ENCODE measurements at places on chromosomes 7 and 10.

DNA sequence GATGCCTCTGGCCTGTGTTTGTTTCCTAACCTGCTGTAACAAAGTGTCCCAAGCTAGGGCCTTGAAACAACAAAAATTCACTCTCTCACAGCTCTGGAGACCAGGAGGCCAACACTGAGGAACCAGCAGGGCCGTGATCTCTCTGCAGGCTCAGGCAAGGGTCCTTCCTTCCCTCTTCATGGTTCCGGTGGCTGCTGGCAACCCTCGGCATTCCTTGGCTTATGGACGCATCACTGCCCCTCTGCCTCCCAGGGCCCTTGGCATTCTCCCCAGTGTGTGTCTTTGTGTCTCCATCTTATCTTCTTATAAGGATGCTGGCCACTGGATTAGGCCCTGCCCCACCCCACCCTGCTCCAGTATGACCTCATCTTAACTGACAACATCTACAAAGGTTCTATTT, 17.0 kb downstream of the CNPY1 start:
- DNase-seq: no peak

DNA sequence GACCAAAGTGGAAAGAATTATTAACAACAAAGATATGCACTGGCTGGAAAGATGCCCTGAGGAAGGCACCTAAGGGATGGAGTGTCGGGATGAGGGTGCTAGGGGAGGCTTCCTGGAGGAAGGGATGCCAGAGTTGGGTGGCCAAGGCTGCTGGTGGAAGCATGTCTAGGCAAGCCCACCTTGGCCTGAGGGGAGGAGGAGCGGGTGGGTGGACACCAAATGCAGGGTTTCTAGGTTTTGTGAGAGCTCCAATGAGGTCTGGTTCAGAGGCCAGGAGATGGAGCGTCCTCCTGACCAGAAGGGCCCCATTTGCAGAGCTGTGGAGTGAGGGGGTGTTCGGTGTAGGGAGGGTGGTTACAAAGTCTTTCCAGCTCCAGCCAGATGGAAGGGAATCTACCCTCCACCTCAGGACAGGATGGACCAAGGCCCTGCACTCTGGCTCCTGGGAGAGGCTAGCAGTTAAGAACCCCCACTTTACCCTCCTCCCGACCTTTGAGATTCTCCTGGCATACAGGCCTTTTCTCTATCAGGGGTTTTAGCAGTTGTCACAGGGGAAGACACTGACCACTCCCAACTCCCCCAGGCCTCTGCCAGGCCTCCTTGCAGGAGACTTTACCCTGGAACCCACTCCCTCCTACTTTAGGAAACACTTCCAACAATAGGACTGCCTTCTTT, 3.0 kb upstream of the DDIT4 start:
- no peak for DNase-seq

- DNase-seq: no peak
Measured at GRCh38 chr7:82527851-82528250, 84.3 kb upstream of the CACNA2D1 start.

GRCh38 chr7:134101716-134102115, 25.4 kb upstream of the LRGUK start:
- DNase-seq: no peak

DNA sequence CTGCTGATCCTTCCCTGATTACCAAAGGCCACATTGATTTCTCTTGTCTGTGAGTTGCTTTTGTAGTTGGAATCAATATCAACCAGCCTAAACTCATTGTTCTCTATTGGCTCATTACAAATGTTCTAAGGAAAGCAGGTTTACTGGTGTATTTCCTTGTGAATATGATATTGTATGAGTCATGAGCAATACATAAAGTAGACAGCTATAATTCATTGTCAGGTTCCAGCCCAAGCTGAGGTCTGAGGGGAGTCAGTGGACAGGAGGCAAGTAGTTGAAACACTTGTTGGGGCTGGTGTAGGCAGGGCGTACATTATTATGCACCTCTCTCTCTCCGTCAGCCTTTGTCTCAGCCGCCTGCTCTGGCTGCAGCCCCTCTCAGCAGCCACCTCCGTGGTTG, 451.7 kb downstream of the IPMK start:
- DNase-seq: no peak

DNA sequence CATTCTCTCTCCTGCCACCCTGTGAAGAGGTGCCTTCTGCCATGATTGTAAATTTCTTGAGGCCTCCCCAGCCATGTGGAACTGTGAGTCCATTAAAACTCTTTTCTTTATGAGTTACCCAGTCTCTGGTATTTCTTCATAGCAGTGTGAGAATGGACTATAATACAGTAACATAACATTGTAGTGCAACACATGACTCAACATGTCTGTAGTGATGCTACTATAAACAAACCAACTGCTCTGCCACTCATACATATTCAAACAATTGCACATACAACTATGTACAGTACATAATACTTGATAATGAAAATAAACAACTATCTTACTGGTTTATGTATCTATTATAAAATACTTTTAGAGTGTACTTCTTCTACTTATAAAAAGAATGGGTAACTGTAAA, 7.1 kb downstream of the ATOH7 start:
- DNase-seq: no peak

DNA sequence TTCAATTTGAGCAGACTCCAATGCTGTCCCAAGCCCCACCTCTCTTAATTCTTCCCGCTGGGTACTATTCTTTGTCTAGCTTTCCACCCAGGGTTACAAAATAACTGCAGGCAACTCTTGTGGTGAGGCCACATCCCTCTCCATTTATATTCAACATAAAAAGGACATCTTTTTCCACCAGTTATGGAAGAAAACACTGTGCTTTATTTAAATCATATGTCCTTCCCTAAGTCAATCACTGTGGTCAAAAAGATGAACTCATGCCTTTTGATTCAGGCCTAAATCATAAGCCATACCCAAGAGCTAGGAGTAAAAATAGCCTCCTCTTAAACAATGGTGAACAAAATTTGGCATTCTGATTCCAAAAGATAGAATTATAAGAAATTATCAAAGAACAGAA, 386.0 kb downstream of the SEMA3D start:
- DNase-seq: no peak

DNA sequence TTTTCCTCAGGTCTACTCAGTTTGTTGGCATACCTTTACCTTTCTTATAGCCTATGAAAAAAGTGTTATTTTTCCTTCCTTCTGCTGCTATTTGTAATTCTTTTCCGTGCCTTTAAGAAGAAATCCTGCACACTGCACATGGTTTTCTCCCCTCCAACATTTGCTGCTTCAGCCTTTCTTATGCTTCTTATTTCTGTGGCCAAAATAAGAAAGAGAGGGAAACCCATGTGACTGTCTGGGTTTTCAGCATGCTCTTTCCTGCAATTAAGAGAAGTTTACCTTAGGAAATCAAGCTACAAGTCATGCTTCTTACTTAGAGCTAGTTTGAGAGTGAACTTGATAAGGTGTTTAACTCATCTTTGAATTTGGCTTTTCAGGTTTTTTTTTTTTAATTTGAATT, 11.0 kb downstream of the TBC1D12 start:
- no peak for DNase-seq

DNA sequence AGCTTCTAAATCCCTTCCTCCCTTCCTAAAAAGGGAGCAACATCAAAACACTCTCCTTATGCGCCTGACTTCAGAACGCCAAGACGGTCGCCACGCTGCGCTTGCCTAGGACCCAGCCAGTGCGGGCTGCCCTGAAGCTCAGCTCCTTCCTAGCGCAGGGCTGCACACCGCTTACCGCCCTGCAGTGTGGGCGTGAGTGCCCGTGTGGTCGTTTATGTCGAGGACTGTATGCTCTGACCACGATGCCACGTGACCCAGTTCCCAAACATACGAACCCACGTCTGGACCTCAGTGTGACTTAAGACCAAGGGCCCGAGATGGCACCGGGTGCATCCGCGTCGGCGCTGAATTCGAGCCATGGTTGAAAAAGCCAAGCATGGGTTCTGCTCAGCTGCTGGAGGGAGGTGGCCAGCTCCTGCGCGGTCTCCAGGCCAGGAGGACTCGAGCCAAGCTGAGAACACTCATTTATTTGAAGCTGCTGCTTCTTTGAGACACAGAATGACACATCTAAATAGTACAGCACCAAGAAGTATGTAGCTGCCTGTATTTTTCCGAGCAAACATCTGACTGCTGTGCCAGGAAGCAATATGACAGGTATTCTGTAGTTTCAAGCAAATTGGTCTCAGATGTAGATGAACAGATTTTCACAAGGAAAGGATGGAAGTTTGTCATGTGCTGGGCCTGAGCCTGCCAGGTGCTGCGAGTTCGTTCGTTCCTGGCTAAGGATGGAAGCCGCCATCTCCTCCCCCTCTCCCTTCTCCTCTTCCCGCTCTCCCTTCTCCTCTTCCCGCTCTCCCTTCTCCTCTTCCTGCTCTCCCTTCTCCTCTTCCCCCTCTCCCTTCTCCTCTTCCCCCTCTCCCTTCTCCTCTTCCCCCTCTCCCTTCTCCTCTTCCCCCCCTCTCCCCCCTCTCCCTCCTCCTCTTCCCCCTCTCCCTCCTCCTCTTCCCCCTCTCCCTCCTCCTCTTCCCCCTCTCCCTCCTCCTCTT, 184.7 kb downstream of the EBF3 start:
- DNase-seq: no peak

GRCh38 chr10:88507404-88507803, 75.7 kb downstream of the RNLS start:
- no peak for DNase-seq

DNA sequence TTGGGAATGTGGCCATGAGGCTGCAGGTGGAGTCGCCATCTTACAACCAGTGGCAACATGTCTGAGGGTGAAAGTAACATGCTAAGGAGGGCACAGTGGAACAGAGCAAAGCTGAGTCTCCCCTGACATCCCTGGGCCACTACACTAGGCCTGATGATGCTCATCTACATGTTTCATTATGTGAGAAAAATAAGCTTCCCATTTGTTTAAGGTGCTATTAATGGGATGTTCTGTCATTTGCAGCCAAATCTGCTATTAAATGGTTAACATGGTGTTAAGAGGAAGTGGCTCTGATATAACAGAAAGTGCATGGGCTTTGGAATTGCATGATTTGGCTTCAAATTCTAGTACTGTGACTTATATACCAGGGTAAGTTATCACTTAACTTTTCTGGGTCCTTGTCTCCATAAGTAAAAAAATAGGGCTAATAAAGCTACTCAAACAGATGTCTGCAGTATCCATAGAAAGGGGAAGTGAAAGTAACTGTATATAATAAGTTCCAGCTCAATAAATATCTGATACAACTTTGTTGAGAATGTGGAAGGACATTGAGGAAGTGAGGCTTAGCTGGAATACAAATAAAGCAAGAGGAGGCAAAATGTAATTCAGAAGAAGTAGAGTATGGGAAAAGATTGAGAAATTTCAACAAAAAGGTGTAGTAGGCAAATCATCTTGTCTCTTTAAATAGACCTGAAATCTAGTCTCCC, 158.9 kb downstream of the RTKN2 start:
- DNase-seq: no peak

Data from stimulated activated CD4-positive, alpha-beta T cell treated with anti-CD3 and anti-CD28 coated beads, Interleukin-2, amount 100 ng/mL, for 48 hours (primary cell).